ENCODE measurements at places on chromosomes 13 and 19. TPM values are rescaled to one million over a fixed set of nuclear protein-coding genes. Genes with fewer than 3 reads are reported as not detected.

NOTCH3 gene
- 16.8 TPM for total RNA-seq

COMP gene
- total RNA-seq: 12.5 TPM

- no peak overlapping the region for H3K4me3 ChIP-seq
- H3K36me3 ChIP-seq: no peaks in the 10 kb centered on the region
- H3K27me3 ChIP-seq: no peaks in the 10 kb centered on the region
- no peak for DNase-seq
- H3K27ac ChIP-seq: no peak overlapping the region
- H3K4me1 ChIP-seq: no peaks in the 10 kb centered on the region
These were observed 40.2 kb downstream of the RFXAP start for GRCh38 chr13:36859259-36859658.

DNA sequence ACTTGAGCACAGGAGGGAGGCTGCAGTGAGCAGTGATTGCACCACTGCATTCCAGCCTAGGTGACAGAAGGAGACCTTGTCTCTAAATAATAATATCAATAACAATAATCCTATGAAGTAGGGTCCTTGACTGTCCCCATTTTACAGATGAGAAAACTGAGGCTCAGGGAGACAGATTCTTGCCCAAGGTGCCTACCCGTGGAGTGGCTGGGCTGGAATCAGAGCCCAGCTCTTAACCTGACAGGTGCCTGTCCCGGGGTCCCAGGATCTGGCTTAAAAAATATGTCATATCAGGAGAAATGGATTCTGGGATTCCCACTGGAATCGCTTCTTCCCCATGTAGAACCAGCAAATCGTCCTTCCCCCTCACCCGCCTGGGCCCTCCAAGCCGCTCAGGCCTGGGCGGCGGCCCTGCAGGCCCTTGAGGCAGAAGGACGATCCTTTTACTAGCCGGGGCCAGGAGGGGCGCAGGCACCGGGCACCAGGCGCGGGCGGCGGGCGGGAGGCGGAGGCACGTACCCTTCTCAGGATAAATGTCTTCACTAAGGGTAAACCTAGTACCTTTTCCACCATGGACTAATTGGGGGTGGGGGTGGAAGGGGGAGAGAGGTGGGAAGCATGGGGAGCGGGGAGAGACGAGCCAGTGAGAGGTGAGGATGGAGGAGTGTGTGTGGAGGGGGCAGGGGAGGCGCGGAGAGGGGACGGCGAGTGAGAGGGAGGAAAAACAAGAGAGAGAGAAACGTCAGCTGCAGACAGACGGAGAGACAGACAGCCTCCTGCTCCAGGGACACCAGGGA, 60.6 kb downstream of the COLGALT1 start:
- no peak overlapping the region for H3K4me3 ChIP-seq
- DNase-seq: no peak
- no peaks in the 10 kb centered on the region for H3K4me1 ChIP-seq
- no peak overlapping the region for H3K27ac ChIP-seq
- H3K27me3 ChIP-seq: no peaks in the 10 kb centered on the region
